NK-92 treated with Interleukin-12 subunit alpha and Interleukin-12 subunit beta, amount 100 ng/mL, for 24 hours (cell line): ENCODE measurements at places on chromosomes 6 and 20.

DNA sequence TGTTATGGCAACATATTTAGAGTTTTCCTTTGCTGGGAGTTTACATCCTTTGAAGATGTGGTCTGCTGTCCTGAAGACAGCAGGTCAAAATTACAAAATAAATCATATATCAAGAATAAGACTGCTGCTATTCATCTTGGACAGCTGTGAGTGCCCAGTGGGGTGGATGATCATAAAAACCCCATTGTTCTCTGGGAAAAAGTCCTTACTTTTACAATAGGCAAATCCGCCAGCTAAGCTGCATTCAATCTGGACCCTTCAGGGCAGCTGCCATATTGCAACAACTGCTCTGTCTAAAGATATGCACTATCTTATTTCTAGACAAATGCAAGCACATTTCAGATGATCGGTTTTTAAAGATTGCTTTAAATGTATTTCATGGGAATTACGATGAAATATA lies 19.4 kb downstream of the CASS4 start:
- DNase-seq, result no peak

- DNase-seq, result no peak
These were observed 4.4 kb downstream of the RNF182 start for GRCh38 chr6:13929196-13929595.

DNA sequence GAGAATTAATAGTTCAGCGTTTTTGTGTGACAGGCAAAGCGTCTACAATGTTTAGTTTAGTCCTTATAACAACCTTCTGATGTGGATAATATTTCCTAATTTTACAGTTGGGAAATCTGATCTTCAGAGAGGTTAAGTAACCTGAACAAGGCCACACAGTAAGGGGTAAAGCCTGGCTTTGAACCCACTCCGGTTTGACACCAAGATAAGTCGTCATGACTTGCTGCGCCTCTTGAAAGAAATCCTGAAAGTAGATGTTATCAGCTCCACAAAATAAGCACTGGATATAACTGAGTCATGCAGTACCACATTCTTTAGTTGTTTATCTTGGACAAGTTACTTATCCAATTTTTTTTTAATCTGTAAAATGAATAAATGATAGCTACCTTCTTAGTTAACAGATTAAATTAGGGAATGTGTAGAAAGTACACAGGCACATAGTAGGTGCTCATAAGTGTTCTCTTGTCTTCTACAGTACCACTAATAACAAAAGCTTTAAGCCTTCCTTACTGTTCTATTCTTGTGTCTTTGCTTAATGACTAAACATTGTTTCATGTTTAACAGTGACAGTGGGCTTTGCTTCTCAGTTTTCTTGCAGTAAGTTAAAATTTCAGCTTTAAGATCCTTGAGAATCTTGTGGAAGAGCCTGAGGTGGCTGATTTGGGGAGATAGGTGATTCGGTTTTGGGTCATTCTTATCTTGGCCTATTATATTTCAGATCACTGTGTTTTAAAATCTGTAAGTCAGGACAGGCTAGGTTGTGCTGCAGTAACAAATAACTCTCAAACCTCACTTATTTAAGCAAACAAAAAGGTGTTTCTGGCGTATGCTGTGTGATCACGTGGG lies 2.1 kb downstream of the HIVEP1 start:
- DNase-seq, result no peak

GRCh38 chr6:44925100-44925739 lies 402.9 kb upstream of the RUNX2 start:
- DNase-seq, result no peak

- DNase-seq, result no peak
These were observed 766 bp downstream of the SLC16A10 start for GRCh38 chr6:111087871-111088667.

DNA sequence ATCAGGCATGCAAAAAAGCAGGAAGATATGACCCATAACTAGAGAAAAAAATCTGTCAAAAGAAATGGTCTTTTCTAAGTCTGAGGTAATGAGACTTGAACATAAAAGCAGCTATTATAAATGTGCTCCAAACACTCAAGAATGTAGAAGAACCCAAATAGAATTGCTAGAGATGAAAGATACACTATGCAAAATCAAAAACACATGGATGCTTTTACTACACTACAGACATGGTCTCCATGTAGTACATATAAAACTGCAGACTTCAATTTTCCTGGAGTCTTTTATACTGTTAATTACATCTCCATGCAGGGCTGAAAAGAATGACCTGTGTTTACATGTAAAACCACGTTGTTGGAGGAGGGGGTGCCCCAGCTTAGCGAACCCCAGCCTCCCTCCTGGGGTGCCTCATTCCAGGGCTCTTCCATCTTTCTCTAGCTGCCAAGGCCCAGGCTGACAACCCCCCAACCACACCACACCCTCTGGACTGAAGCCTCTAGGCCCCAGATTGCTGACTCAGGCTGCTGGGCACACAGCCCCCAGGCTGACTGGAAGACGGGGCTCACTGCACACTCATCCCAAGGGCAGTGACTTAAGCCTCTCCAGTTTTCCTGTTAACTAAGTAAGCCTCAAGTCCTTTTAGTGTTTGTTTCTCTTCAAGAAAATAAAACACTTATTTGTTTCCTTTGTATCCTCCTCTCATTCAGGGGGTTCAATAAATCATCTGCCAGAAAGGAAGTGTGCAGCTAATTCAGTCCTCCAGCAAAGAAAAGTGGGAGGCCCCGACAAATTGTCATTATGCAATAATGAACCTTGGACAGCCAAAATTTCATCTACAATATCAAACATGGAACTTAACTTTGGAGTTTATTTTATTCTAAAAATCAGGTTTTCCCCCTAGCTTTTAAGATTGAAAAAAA lies 26.0 kb upstream of the PLAGL1 start:
- no peak for DNase-seq

DNA sequence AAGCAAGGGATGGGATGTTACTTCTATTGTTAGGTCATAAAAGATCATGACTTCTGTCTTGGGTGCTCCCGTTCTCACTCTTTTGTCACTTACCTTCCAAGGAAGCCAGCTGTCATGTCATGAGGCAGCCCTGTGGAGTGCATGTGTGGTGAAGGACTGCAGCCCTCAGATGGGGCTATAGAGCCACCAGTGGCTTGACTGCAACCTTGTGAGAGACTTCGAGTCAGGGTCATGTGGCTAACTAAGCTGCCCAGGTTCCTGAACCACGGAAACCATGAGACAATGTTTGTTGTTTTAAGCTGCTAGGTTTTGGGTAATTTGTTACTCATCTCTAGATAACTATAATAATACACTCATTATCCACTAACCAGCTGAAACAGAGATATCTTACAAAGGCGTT lies 477.1 kb downstream of the BTBD3 start:
- no peak for DNase-seq

GRCh38 chr6:72911463-72912155 lies 289.7 kb downstream of the KCNQ5 start:
- no peak for DNase-seq

DNA sequence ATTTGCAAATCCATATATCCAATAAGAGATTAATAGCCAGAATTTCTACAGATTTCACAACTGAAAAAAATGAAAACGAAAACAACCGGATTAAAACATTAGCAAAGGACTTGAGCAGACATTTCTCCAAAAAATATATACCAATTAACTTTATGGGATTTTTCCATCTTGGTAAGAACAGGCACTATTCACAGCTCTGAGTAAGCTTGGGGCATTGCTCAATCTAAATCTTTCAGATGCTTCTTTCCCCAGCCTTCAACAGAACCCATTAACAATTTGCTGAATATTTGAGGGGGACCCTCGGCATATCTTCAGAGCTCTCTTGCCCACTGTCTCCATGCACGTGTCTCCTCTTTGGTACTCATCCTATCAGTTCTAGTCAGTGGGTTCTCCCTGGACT lies 111.7 kb upstream of the CD93 start:
- no peak for DNase-seq

DNA sequence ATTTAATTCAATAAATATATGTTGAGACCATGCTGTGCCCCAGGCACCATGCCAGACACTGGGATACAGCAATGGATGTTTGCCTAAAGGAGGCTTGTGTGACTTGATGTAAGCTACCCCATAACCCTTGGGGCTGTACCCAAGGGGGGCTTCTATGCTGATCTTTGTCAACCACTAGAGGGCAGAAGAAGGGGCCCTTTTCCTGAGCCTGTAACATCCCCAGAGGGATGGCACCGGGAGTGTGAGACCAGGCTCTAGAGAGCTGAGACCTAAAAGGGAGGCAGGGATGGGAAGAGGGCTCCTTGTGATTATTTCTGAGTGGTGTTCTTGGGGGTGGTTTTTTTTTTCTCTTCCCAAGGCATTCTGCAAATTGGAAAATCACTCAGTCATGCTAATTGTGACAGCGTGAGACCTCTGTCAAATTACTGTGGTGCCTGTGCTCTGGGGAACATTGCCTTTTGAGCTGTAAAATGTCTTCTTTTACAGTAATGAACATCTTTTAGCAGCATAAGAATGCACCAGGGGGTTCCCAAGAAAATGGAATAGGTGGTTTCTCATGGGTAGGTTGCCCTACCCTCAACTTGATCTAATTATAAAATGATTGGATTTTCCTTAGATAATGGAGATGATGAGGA lies 138.7 kb upstream of the SLC24A3 start:
- no peak for DNase-seq

- no peak for DNase-seq
These were observed 2.0 kb downstream of the BHLHE23 start for GRCh38 chr20:63004607-63005364.

DNA sequence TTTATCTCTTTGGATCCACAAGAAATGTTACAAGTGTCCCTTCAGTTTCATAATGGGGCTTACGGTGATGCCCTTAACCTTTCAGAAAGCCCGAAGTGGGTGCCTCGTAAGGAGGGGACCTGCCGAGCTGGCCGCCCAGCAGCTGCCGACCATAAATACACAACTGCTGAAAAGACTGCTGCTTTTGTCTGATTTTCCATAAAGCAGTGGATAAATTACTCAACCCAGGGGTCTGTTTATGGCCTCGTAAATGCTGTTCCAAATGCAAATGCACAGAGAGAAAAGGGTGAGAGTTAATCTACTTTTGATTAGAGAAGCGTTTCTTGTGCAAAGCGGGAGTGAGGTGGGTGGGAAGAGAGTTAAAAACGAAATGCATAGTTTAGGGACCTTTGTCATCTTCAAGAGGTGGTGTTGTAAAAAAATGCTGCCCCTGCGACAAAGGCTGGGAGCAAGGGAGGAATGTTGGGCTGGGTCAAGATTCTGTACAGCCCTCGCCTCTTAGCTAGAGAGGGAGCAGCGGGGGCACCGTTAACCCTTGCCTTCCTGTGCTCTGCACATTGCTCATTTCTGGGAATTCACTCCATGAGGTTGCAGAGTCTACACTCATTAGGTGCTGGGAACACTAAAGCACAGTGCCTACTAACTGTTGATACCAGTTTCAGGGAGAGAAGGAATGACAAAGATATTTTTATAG lies 112.0 kb upstream of the MTHFD1L start:
- DNase-seq, result no peak

DNA sequence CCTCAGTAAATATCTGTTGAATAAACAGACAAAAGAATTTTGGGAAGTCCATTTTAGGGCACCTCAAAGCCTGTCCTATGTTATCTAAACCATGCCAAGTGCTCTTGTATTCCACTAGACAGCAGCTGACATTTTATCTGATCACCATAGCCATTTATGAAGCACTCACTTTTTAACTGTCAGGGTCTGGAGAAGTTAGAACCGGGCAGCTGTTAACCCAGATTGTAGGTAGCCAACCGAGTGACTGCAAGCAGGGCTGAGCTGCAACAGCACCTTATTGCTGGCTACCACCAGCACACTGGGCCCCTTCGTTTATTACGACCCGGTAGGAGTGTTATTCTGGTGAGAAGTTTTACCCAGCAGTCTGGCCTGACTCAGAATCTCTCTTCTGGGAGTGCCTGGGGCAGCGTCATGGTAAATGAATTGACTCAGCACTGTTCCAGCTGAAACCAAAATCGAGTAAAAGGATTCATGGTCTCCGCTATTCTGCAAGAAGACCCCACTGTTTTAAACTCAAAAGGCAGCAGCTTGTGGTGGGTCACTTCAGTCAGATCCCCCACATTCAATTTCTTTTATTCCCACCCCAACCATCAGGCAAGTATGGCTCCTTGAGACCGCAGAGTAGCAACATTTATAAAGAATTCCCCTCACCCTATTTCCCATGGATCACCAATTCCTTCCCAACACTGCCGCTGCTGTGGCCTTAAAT lies 1.7 kb downstream of the UBE2V1 start:
- peak; percentile 29 for DNase-seq

GRCh38 chr20:30816182-30816645 lies 441.2 kb upstream of the DEFB115 start:
- no peak for DNase-seq

DNA sequence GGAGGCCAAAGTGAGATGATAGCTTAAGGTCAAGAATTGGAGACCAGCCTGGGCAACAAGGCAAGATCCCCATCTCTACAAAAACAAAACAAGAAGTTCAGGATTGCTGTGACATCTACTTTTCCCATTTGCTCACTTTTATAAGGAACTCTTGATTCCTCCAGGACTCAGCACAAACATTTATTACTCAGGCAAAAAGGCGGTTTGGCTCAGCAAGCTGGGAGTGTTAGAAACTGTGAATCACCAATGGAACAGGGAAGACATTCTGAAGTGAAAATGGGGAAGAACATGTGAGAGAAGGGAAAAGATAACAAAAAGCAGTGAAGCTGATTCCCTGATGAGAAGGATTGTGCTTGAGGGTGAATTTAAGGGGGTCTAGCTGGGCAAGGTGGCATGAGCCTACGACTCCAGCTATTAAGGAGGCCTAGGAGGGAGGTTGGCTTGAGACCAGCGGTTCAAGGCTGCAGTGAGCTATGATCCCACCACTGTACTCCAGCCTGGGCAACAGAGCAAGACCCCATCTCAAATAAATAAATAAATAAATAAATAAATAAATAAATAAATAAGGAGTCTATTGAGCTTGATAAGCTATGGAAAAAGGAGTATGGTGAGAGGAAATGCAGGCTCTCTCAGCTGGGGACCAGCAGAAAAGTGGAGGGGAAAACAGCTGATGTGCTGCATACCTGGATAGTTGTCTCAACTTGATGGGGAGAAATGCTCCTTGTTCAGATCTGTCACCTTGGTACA lies 65.4 kb upstream of the HDDC2 start:
- no peak for DNase-seq

DNA sequence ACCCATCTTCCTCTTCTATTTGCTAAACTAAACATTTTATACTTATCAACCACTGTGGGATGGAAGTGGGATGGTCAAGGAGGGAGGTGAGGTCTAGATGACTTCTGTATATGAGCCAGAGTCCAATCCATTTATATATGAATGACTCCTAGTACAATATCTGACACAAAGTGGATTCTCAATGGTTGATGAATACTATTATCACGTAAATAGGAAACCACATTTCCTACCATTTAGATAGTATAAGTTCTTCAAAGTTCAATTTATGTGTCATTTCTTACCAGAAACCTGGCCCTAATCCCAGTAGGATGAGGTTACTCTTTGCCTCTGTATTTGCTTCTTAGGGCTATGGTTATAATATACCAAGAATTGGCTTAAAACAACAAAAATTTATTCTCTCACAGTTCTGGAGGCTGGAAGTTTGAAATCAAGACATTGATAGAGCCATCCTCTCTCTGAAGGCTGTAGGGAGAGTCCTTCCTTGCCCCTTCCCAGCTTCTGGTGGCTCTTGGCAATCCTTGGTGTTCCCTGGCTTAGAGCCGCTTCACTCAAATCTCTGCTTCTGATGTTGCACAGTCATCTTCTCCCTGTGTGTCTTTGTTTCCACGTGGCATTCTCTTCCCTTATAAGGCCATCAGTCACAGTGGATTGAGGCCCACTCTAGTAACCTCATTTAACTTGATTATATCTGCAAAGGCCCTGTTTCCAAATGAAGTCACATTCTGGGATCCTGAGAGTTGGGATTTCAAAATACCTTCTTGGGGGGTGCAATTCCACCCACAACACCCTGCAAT lies 41.0 kb upstream of the RAB23 start:
- no peak for DNase-seq

GRCh38 chr20:53138454-53139262 lies 166.5 kb downstream of the TSHZ2 start:
- no peak for DNase-seq
